ENCODE measurements at places on chromosomes 7 and 10.

- DNase-seq = no peak
Observed at GRCh38 chr7:117218700-117219099, 104.2 kb downstream of the WNT2 start.

DNA sequence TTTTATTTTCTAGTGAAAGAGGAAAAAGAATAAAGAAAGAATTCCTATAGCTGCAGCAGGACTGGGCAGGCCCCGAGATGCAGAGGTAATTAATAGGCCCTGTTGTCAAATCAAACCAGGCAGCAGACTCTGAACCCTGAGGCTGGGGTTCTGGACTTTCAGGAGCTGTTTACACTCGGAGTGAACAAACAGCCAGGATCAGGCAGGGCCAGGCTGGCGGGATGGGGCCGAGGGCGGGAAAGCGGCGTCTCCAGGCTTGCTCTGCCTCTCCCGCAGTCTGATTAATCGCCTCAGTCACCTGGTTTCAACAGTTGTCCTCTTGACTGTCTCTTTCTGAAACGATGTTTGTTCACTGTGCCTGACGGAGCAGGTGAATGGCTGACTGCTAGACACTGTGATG, 675.4 kb upstream of the FOXK1 start:
- no peak for DNase-seq

DNA sequence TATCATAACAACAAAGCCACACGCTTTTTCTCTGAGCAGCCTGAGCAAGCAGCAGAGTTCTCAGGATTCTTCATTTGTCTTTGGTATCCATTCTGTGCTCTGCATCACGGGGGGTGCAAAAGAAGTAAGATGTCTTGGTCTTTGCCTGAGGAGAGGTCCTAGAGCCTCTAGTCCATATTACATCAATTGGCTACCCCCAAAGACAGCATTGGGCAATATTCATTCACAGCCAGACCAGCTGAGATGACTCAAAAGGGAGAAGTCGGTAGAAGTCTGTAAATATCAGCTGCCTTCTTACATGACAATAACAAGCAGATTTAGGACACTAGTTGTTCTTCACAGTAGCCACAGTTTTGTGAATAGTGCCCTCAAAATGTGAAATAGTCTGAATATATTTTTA, 66.6 kb downstream of the FZD1 start:
- no peak for DNase-seq

GRCh38 chr7:46525876-46526275, 604.8 kb upstream of the IGFBP3 start:
- DNase-seq = no peak

DNA sequence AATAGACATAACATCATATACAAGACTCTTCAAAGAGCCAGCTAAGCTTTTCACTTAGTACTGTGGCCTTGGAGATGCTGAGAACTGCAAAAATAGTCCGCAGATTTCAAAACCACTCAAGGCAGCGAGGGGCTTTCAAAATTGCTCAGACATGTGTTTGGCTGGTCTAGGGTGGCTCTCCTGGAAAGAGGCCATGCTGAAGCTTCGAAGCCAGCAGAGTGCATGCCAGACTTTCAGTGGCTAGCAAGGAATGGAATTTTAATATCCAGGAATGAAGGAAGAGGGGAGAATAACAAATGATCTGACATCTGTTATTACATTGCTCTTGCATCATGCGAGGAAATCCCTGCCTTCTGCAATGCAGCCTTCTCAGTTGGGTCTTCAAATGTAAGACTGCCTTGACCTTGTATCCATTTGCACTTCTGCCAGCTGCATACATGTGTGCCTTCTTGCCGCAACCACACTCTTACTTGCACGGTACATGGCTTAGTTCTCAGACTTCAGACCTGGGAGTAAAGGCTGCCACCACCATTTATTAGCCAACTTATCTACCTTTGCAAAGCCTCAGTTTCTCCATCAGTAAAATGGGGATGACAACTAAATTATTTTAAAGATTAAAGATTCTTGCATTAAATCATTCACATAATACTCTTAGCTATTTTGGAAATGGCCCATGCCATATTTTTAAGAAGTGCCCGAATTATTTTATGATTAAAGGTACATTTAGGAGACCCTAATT, 55.9 kb downstream of the ITIH5 start:
- peak; percentile 96 for DNase-seq
